Tibial nerve (tissue), 4 donors: ENCODE measurements at places on chromosomes 5 and 9. TPM values are rescaled to one million over a fixed set of nuclear protein-coding genes. Genes with fewer than 3 reads are reported as not detected.

- H3K4me3 ChIP-seq: no peak overlapping the region
- no peak for DNase-seq
- no peak overlapping the region for H3K27ac ChIP-seq
- H3K36me3 ChIP-seq: no peaks in the 10 kb centered on the region
- no peaks in the 10 kb centered on the region for H3K27me3 ChIP-seq
These were observed 148.2 kb downstream of the SMARCA2 start for GRCh38 chr9:2163231-2163885.

The PDE8B gene
- 7.4 TPM for total RNA-seq

The KCNN2 gene
- not detected for total RNA-seq

DNA sequence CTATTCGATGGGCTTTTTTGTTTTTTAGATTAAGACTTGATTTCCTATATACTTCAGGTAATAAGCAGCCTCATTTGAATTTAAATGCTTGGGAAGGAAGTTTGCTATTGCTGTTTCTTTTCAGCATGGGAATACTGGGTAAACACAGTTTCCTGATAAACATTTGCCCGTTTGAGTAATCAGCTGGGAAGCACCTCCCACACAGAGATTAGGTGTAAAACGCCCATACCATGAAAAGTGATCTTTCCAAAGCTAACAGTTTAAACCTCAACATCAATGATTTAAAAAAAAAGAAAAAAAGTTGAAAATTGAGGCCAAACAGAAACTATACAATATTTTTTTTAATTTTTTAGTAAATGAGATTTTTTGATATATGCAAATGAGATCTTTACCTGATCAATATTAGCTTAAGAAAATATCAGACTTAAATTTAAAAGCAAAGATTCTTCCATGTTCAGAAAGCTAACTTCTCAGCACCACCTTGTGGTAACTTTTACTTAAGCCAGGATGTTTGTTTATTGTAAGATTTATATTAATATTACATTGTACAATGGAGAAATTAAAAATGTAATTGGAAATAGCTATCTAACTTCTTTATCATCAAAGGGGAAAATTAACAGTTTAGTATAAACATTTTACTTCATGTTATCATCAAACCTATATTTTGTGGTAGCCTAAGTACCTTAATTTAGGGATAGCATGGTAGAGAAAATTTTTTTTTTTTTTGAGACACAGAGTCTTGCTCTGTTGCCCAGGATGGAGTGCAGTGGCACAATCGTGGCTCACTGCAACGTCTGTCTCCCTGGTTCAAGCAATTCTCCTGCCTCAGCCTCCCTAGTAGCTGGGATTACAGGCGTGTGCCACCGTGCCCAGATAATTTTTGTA is 39.8 kb downstream of the F2RL2 start:
- H3K27me3 ChIP-seq: no peaks in the 10 kb centered on the region
- H3K36me3 ChIP-seq: no peaks in the 10 kb centered on the region
- DNase-seq: no peak
- H3K4me3 ChIP-seq: no peak overlapping the region

The TNFSF8 gene
- 2.0 TPM for total RNA-seq

GRCh38 chr5:172219296-172219695 is 25.3 kb downstream of the EFCAB9 start:
- no peaks in the 10 kb centered on the region for H3K4me1 ChIP-seq
- H3K36me3 ChIP-seq: no peaks in the 10 kb centered on the region

The GABRA6 gene
- not detected for total RNA-seq

DNA sequence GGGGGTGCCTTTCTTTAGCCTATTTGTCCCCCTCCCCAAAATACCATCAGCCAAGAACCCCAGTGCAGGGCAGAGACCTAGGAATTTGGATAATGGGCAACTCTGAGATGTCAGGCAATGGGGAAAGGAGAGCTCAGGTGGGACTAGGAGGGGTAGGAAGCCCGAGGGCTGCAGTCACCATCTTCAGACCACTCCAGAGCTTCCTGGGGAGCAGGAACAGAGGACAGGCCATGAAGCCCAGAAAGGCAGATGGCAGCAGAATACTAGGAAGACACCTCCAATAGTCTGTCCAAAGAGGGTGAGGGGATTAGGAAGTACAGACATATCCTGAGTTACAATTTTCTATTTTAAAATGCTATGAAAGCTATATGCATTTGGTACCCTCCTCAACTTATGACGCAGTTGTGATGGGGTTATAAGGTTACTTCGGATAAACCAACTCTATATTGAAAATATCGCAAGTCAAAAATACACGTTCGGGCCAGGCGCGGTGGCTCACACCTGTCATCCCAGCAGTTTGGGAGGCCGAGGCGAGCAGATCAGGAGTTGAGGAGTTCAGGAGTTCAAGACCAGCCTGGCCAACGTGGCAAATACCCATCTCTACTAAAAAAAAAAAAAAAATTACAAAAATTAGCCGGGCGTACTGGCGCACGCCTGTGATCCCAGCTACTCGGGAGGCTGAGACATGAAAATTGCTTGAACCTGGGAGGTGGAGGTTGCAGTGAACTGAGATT is 34.6 kb upstream of the IL17B start:
- peak overlapping the region; percentile 16 for H3K27ac ChIP-seq
- no peak overlapping the region for H3K4me3 ChIP-seq
- no peaks in the 10 kb centered on the region for H3K36me3 ChIP-seq

- no peak overlapping the region for H3K4me3 ChIP-seq
- no peak for DNase-seq
- H3K36me3 ChIP-seq: peaks cover 38% of the 10 kb centered on the region
- H3K4me1 ChIP-seq: no peaks in the 10 kb centered on the region
- no peak overlapping the region for H3K27ac ChIP-seq
- H3K27me3 ChIP-seq: no peaks in the 10 kb centered on the region
These were observed 84.6 kb downstream of the USP20 start for GRCh38 chr9:129919841-129920240.

The CAMK4 gene
- 0.66 TPM for total RNA-seq

GRCh38 chr5:157326440-157327005 is 60.6 kb downstream of the CYFIP2 start:
- H3K36me3 ChIP-seq: no peaks in the 10 kb centered on the region
- H3K4me3 ChIP-seq: no peak overlapping the region
- H3K27me3 ChIP-seq: no peaks in the 10 kb centered on the region
- H3K27ac ChIP-seq: no peak overlapping the region
- no peak for DNase-seq
